Daoy (cell line): ENCODE measurements at places on chromosomes 11 and 22. TPM values are rescaled to one million over a fixed set of nuclear protein-coding genes. Genes with fewer than 3 reads are reported as not detected.

GRCh38 chr11:89168396-89168795 is 9.3 kb upstream of the TYR start:
- DNase-seq: no peak

GRCh38 chr11:31355131-31355530 is 14.4 kb downstream of the DCDC1 start:
- peak; percentile 16 for DNase-seq

GRCh38 chr11:44627911-44628729 is 62.7 kb downstream of the CD82 start:
- peak; percentile 67 for DNase-seq

DNA sequence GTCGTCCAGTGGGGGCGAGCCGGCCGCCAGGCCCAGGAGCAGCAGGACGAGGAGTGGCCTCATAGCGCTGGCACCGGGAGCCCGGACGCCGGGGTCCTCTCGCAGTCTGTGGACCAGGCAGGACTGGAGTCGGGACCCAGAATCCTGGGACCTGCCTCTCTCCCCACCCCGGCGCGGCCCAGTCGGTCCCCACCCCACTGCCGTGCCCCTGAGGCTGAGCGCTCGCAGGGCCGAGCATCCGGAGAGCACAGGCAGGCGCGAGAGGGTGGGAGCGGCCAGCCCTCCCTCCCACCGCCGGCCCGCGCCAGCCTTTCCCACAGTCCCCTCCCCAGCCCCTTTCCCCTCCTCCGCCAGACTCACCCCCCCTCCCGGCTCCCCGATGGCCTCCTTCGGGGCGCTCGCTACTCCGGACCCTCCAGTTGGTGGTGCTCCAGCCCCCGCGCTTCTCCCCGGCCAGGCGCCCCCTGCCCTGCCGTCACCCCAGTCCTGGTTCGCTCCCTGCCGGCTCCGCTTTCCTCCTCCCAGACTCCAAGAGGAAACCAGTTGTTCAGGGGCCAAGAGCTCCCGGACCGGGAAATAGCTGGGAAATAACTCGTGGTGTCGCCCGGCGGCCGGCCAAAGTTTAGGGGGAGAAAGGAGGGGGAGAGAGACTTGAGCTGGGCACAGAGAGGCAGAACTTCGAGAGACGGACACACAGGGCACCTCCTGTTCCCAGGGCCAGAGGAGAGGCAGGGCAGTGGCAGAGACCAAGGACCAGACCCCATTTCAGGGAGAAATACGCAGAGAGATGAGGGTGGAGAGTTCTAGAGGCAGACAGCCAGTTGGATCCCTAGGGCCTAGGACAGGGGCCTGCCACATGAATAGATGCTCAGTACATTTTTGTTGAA is at the start of gene C1QTNF5:
C1QTNF5 (minus strand) TSS at position 549 of the 887 bp plus-strand sequence; CDS start at position 63, 486 bp downstream.
- DNase-seq: peak; percentile 57

DNA sequence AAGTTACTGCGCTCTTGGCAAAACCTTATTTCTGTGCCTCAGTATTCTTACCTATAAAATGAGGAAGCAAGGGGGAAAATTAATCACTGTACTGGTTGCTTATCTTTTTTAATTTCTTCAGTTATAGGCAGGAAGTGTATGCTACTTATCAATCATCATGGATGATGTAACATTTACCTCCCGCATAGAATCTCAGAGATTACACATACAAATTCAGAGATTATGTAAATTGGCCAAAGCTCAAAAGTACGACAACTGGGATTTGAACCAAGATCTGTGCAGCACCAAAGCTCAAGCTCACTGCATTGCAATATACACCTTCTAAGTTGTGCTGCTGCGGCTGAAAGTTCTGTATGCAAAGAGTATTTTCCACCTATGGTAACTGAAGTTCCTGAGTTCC is 83.0 kb downstream of the PDHX start:
- no peak for DNase-seq

MTNR1B gene
- total RNA-seq: not detected in 2 replicates

- DNase-seq: no peak
Observed at GRCh38 chr11:132859306-132859705, 673.0 kb downstream of the OPCML start.

DNA sequence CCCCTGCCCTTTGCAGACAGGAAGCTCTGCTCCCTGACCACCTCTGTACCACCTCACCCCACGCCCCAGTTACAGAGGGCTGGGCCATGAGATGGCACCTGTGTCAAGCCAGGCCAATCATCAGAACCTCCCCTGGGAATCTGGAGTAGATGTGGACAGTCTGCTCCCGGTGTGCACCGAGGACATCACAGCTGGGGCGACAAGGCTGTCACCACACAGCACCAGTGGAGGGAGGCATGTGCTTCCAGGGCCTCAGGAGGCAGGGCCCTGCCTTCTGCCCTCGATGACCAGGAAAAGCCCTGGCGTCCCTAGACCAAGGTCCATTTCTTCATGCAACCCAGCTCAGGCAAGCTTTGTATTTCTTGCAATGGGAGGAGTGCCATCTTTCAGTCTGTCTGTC is 309.5 kb downstream of the CTTN start:
- DNase-seq: no peak

DNA sequence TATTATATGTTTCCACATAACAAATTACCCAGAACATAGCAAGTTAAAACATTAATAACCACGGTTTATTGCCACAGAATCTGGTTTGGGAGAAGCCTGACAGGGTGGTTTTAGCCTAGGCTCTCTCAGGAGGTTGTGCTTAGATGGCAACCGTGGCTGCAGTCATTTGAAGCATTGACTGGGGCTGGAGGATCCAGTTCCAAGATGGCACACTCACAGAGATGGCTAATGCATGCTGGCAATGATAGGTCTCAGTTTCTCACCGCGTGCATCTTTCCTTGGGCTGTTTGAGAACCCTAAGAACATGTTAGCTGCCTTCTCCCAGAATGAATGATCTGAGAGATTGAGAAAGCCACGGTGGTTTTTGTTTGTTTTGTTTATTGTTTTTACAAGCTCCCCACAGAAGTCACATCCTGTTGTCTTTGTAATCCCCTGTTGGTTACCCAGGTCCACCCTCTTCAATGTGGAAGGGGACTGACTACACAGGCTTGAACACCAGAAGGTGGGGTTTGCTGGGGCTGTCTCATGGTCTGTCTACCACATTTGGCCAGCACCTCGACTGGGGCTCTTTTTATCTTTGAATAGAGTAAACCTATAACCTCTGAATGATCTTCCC is 36.6 kb upstream of the GRAMD1B start:
- DNase-seq: no peak

- peak; percentile 86 for DNase-seq
Observed at GRCh38 chr11:79431535-79431934, 9.3 kb downstream of the TENM4 start.

GRCh38 chr11:57637626-57638004 is 12.1 kb downstream of the YPEL4 start:
- no peak for DNase-seq

CRYBB2 gene
- total RNA-seq: not detected in 2 replicates

OR4A16 gene
- not detected in 2 replicates for total RNA-seq

OR56A1 gene
- total RNA-seq: under 0.01 TPM in 1 of 2 replicates, not detected in the other

DNA sequence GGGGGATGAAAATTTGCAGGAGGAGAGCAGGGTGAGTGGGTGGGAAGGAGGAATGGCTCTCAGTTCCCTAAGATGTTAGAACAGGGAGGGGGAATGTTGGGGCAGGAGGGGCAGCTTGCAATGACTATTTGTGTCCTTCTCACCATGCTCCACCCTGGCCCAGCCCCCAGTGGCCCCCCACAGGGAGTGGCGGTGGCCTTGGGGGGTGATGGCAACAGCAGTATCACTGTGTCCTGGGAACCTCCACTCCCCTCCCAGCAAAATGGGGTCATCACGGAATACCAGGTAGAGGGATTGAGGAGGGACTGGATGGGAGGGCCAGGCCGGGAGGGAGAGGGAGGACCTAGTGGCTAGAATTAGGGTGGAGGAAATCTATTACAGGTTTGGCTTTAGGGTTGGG is 10.2 kb downstream of the ROBO3 start:
- DNase-seq: no peak

WNT11 gene
- total RNA-seq: 1.4 and 4.6 TPM in 2 replicates

GRCh38 chr11:79397252-79397651 is 43.6 kb downstream of the TENM4 start:
- peak; percentile 72 for DNase-seq

OR52E8 gene
- 0.15 TPM in 1 of 2 replicates, not detected in the other for total RNA-seq

DNA sequence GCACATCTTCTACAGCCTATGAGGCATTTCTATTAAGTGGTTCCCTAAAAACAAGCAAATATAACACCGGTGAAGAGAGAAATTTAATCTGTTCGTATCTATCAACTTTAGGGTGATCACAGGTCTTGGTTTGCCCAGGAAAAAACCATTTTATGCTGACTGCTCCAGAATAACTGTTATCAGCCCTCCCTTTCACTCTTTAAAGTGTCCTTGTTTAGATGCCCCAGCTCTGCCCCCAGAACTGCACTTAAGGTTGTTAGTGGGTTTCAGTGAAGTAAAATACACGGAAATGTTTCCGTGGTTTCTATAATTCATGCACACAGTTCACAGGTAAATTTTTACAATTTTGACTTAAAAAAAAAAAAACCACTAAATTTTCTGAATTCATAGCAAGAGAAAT is 70.0 kb downstream of the NARS2 start:
- DNase-seq: no peak

GRCh38 chr11:67262731-67263675 is 3.3 kb upstream of the GRK2 start:
- DNase-seq: peak; percentile 83

RFPL3 gene
- not detected in 2 replicates for total RNA-seq

DNA sequence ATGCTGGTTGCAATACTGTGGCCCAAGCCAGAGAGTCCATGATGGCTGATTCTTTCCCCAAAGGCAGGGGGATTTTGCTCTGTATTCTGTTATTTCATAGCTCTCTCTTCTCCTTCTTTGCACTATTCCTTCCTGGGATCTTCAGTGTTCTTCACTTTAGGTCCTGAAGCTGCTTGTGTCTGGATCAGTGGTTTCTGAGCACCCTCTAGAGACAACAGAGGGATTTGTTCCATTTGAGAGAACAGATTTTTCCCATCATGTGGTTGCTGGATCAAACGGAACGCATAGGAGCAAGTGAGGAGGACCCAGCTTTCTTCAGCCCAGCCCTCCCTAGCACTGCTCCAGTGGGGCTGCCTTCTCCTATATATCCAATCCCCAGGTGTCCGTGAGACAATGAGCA is 68.7 kb upstream of the SYN3 start:
- peak; percentile 49 for DNase-seq

GRCh38 chr22:17368554-17369438 is 464 bp upstream of the CECR2 start:
- DNase-seq: peak; percentile 75

MMP26 gene
- total RNA-seq: not detected in 2 replicates

HOATZ gene
- total RNA-seq: not detected in 2 replicates

DNA sequence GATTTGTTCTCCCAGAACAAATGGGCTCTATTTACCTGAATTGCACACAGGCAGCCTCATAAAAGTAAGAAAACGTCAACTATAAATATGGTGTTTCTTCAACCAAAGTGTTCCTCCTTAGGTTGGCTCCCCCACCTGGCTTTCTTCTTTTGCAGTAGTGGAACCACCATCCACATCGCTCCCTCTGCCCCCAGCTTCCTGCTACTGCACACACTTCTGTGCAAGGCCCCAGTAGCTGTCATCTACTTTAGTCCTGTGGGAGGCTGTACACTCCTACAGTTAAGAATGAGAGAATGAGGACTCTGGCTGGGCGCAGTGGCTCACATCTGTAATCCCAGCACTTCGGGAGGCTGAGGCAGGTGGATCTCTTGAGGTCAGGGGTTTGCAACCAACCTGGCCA is 89.5 kb downstream of the BMAL1 start:
- DNase-seq: no peak

DNA sequence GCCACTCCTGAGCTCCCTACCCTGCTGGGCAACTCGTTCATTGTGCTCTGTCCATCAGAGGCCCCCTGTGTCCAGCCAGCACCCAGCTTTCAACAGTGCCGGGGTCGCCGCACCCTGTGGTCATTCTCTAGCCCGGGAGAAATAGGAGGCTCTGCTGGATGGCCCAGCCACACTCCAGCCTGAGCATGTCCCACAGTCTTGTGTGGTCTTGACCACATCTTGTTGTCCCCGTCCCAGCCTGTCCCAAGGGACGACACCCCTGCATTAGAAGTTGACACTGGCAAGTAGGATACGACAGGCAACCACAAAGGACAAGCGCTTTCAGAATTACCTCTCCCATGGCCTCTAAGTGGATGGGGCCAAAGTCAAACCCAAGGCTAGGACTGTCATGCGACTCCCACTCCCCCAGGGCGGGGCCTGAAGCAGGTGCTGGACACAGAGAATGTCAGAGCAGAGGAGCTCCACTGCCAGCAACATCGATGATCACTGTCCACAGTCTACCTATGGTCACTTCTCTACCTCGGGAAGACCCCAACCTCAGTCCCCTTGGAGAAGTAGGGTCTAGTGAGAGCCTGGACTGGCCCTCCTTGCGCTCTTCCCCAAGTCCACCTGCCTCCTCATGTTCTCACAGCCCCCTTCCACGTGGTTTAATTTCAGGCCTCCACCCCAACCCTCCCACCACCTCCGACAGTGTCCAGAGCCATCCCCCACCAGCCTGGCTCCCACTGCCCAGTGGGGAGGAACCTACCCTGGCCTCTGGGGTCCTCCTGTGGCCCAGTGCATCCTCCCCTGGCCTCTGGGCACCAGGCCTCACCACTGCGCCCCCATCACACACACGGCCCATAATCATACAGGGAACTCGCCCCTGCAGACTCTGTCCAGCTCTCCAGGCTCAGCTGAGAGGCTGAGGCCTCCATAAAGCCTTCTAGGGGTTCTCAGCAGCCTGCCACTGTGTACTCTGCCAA is 4.4 kb upstream of the DGCR2 start:
- no peak for DNase-seq

- DNase-seq: no peak
Observed at GRCh38 chr11:18618342-18619025, 15.7 kb downstream of the SPTY2D1 start.

DNA sequence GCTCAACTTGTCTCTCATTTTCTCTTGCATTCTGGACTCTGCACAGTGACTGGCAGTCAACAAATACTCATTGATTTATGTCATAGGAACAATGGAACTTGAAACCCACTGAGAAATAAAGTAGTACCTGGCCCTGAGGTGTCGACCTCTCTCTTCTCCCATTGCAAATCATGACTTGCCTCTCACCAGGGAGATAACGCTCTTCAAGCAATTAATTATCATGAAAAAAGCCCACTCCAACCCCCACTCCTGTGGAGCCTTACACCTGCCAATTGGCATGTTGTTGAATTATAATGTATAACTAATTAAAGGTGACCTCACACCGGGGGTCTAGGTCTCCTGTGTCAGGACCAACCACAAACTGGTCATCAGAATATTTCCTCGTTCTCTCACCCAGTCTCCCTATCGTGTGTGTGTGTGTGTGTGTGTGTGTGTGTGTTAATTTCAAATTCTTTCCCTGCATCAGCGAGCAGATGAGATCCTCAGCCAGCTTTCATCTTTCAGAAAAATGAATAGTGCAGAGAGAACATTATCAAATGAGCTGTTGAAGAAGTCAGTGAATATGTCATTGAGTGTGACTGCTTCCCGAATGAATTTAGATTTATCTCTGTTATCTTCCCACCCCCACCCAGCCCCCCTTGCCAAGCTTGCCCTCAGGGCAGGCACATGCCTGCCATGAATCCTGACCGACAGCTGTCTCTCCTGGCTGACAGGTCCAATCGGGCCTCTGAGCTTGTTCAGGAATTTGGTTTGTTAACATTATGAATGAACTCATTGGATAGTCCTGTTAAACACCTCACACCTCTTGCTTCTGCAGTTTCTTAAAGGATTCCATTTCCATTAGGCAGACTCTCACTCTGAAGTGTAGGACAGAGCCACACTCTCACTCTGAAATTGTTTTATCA is 357.4 kb downstream of the INSC start:
- no peak for DNase-seq
